Activated T-helper 2 cell treated with anti-CD3 and anti-CD28 coated beads, Interferon-gamma antibody, Interleukin-2, Interleukin-4, amounts not matched to agents 10 μg/mL and 5 μg/mL and 100 μg/mL, durations not matched to agents 14 hours and 24 hours and 36 hours (primary cell): ENCODE measurements at places on chromosomes 12 and 14.

DNA sequence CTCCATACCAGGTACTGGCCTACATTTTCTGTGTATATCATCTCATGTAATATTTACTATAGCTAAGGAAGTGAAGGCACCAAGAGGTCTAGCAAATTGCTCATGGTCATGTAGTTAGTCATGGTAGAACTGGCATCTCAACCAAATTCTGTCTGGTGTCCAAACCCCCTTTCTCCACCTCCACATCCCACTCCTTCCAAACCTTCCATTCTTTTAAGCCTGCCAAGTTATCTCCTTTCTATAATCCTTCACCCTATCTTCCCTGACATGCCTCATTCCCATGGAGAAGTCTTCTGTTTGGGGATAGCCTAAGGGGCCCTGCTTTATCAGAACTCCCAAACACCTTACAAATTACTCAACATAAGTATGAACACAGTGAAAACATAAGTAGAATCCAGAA, 196.2 kb upstream of the HMGA2 start:
- no peak overlapping the region for H3K4me3 ChIP-seq
- H3K4me1 ChIP-seq: no peaks in the 10 kb centered on the region
- DNase-seq: no peak
- no peak overlapping the region for H3K27ac ChIP-seq
- H3K27me3 ChIP-seq: peaks cover 4% of the 10 kb centered on the region

DNA sequence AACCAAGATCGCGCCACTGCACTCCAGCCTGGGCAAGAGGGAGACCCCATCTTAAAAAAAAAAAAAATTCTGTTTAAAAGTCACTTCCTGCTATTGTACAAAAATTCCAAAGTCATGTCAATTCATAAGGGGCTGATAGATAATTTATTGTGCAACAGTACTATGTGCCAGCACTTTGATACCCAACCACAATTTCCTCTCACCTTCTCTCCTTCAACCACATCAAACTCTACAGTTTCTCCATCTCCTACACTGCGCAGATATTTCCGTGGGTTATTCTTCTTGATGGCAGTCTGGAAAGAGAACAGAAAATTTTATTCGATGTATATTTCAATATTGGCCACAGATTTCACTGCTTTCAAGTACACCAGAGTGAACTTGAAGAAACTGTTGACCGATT, 7.6 kb downstream of the YBX3 start:
- peaks cover 40% of the 10 kb centered on the region for H3K4me1 ChIP-seq
- H3K27ac ChIP-seq: no peak overlapping the region

DNA sequence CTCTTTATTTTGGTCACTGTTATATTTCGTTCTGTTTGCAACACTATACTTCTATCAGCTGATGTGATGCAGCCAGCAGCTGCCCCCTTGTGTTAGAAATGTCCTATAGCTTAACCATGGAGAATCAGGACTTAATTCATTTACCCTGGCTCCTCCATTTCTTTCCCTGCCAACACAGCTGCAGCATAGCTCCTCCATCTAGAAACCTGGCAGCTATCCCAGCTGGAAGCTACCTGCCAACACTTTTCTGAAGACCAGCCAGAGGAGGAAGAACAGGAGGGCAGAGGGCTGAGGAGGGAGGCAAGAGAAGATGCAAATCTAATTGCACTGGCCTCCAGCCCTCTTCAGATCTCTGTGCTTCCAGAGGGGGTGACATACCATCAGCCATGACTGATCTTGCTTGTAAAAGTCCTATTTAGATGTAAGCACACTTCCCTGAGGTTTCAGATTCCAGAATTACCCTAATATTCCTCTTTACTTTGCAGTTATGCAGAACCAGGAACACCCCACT, 156.8 kb upstream of the TMEM260 start:
- H3K27me3 ChIP-seq: peaks cover 2% of the 10 kb centered on the region
- H3K4me3 ChIP-seq: no peak overlapping the region
- no peak overlapping the region for H3K27ac ChIP-seq
- H3K4me1 ChIP-seq: no peaks in the 10 kb centered on the region
- no peaks in the 10 kb centered on the region for H3K36me3 ChIP-seq

DNA sequence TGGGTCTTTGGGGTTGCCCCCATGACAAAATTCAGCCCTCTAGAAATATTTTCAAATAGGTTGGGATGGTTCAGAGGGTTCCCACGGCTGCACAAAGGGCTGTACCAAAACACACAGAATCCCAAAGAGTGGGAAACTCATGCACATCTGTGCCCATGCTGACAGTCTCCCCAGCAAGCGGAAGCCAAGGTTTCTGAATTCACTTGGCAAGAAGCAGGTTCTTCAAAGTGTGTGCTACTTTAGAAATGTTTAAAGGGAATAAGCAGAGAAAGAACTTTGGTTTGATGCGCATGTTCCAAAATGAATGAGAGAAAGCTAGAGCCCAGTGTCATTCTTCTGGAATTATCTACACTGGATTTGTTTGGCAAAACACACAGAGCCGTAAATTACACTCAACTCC, 46.7 kb downstream of the FOXN3 start:
- H3K27me3 ChIP-seq: no peaks in the 10 kb centered on the region
- no peak for DNase-seq
- H3K36me3 ChIP-seq: peaks cover 56% of the 10 kb centered on the region
- no peak overlapping the region for H3K4me3 ChIP-seq

DNA sequence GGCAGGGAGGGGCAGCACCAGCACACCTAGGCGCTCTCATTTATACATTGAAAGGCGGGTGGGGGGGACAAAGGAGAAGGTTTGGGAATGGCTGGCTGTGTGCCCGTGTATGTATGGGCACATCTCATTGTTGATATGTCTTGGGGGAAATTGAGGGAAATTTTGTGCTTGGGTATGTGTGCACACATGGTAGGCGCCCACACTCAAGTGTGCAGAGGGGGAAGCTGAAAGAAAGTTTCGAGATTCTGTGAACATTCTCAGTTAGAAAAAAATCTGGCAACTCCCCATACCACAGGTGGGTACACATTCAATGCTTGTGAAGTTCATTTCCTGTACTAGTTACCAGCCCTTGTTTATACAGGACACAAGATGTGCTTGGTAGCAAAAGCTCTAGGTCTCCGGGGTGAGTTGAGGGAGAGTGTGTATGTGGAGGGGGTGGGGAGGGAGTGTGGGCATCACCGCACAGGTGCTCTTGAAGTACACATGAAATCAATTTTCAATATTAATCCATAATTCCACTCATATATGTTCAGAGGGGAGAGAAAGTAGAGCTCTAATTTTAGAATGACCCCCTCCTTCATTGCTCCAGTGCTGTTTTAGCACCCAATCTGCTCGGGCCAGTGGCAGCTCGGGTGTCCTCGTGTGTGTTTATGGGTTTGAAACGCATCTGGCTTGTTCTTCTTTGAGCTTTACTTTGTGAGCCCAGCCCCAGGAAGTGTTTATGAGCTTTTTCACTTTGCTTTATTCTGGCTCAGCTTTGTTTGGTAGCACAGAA, 286.0 kb downstream of the ZFP36L1 start:
- H3K4me1 ChIP-seq: peaks cover 20% of the 10 kb centered on the region
- no peaks in the 10 kb centered on the region for H3K36me3 ChIP-seq
- no peak for DNase-seq
- no peaks in the 10 kb centered on the region for H3K27me3 ChIP-seq

DNA sequence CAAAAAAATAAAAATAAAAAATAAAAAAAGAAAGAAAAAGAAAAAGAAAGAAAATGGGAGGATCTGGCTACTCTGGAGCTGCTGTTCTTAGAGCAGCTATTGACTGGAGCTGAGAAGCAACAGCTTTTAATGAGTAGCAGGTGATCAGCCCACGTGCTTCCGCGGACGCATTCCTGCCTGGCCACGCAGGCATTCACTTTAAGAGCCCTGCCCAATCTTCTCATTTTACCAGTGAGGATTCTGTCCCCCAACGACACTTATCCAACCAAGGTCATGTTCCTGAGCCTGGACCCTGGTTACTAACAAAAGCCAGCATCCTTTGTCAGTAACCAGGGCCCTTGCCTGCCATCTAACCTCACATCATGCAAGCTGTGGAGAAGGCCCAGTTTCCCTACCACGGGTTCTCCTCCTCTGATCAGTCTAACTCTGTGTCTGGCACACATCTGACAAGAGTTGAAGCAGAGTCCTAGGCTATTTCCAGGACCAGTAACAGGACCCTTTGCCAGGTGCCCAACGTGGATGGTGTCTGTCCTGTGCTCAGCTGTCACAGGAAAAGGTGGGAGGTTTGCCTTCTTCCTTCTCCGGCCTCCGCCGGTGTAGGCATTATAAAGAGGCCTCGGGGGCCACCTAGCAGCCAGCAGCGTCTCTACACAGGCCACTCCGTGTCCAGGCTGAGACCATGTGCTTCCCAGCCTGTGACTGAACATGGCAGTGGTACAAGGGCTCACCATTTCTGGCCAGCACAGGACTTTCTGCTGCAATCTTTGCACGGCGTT, 60.9 kb upstream of the GPATCH2L start:
- DNase-seq: no peak
- no peaks in the 10 kb centered on the region for H3K4me1 ChIP-seq
- no peaks in the 10 kb centered on the region for H3K36me3 ChIP-seq
- no peak overlapping the region for H3K4me3 ChIP-seq
- H3K27me3 ChIP-seq: no peaks in the 10 kb centered on the region
- no peak overlapping the region for H3K27ac ChIP-seq

GRCh38 chr12:44184499-44185206, 348.8 kb downstream of the TMEM117 start:
- H3K27ac ChIP-seq: no peak overlapping the region
- H3K4me3 ChIP-seq: no peak overlapping the region
- H3K4me1 ChIP-seq: no peaks in the 10 kb centered on the region
- no peak for DNase-seq
- H3K36me3 ChIP-seq: no peaks in the 10 kb centered on the region

GRCh38 chr12:122963941-122964265, 2.4 kb downstream of the ABCB9 start:
- no peak for DNase-seq
- H3K27ac ChIP-seq: no peak overlapping the region
- no peaks in the 10 kb centered on the region for H3K27me3 ChIP-seq
- H3K36me3 ChIP-seq: no peaks in the 10 kb centered on the region

DNA sequence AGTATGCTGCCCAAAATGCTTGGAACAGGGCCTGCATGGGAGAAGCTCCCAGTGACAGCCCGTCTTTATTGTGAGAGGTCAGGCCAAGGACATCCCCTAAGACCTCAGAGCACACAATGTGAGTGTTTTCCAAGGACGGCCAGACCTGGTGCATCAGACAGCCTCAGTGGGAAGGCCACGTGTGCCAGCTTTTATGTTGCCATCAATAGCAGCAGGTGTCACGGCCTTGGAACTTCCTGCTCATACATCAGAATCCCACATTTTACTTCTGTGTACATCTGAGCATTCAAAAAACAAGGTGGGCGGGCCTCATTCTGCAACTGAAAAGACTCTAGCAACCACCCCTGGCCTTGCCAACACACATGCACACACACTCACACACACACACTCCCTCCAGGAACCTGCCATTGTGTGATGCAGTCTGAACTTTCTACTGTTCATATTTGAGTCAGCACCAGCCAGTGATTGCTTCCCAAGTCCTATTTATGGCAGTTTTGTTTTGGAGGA, 753.1 kb upstream of the TBX3 start:
- no peaks in the 10 kb centered on the region for H3K27me3 ChIP-seq
- no peak overlapping the region for H3K27ac ChIP-seq
- no peak overlapping the region for H3K4me3 ChIP-seq
- no peaks in the 10 kb centered on the region for H3K4me1 ChIP-seq
- H3K36me3 ChIP-seq: no peaks in the 10 kb centered on the region

DNA sequence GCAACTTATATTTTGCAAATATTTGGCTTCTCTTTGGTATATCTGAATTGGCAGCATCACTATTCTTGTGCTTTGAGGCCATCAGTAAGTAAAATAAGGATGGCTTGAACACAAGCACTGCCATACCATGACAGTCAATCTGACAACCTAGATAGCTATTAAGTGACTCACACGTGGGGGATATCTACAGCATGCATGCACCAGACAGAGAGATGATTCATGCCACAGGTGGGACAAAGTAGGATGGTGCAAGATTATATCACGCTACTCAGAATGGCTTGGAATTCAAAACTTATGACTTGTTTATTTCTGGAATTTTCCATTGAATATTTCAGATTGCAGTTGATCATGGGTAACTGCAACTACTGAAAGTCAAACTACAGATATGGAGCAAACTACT, 675.6 kb upstream of the MDGA2 start:
- H3K4me1 ChIP-seq: no peaks in the 10 kb centered on the region
- H3K27me3 ChIP-seq: no peaks in the 10 kb centered on the region
- no peak for DNase-seq
- no peak overlapping the region for H3K4me3 ChIP-seq

DNA sequence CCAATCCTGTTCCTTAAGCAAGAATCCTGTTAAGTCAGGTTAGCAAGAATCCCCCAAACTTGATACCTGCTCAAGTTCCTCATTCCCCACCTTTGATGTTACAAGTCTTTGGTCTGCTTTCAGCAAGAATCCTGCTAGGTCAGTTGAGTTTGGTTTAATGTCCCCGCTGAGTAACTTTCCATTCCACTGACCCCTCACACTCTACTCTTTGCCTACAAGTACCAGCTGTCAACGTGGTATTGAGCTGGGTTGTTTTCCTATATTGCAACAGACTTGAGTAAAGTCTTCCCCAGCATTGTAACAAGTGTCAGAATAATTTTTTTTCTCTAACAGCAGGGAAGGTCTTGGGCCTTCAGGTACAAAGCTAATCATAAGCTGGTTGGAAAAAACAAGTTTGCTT, 6.3 kb downstream of the PPM1H start:
- no peak for DNase-seq
- H3K4me3 ChIP-seq: no peak overlapping the region
- H3K27me3 ChIP-seq: peaks cover 27% of the 10 kb centered on the region
- no peak overlapping the region for H3K27ac ChIP-seq
- H3K4me1 ChIP-seq: peaks cover 1% of the 10 kb centered on the region

DNA sequence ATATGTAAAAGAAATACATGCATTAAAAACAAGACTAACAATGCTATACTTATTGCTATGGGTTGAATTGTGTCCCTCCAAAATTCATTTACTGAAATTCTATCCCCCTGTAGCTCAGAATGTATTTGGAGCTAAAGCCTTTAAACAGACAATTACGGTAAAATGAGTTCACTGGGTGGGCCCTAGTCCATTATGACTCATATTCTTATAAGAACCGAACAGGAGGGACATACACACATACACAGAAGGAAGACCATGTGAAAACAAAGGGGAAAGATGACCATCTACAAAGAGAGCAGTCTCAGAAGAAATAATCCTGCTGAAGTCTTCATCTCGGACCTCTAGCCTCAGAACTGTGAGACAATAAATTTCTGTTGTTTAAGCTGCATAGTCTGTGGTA, 77.1 kb upstream of the ANKS1B start:
- H3K36me3 ChIP-seq: peaks cover 76% of the 10 kb centered on the region
- no peak overlapping the region for H3K27ac ChIP-seq
- H3K27me3 ChIP-seq: no peaks in the 10 kb centered on the region
- no peak overlapping the region for H3K4me3 ChIP-seq

DNA sequence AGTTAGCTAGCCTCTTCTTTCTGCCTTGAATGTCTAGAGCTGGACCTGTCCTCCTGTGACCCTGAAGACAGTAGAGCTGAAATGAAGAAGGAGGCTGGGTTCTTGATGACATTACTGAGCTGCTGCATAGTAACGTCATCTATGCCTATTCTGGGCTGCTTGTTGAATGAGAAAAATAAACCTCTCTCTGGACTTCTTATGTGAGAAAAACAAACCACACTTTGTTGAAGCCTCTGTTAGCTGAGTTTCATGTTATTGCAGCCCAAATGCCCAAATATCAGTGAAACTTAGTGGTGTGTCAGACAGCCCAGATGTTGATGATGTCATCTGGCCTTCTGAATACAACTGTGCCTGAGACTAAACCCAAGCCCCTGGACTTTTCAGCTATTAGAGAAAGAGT, 67.0 kb upstream of the MAX start:
- peak overlapping the region; percentile 67 for H3K27ac ChIP-seq
- H3K36me3 ChIP-seq: no peaks in the 10 kb centered on the region
